ENCODE measurements at places on chromosomes 1 and 21.

DNA sequence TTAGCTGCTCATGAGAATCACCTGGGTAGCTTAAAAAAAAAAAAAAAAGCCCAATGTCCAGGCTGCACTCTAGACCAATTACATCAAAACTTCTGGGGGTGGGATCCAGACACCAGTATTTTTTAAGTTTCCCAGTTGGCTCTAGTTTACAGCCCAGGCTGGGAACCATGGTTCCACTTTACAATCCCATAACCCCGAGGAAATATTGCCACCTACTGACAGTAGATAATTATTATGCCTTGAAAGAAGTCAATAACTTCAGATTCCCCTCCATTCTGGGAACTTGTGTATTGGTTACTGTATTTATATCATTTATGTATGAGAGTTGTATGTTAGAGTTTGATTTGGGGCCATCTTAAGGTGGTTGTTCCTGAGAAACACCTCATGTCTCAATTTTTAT is 100.2 kb downstream of the SPATA46 start:
- DNase-seq = no peak

DNA sequence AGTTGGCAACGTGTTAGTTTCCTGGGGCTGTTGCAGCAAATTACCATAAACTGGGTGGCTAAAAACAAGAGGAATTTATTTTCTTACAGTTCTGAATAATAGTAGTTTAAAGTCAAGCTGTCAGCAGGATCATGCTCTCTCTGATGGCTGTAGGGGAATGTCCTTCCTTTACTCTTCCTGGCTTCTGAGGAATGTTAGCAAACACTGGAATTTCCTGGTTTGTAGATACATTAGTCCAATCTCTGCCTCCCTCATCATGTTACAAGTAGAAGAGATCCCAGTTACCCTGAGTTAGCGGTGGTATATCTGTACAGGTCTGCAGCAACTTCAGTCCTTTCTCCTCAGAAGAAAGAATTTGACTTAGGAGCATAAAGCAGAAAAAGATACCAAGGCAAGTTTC is 2249.1 kb downstream of the NCAM2 start:
- no peak for DNase-seq

GRCh38 chr1:47388891-47389238 is 27.2 kb upstream of the FOXE3 start:
- no peak for DNase-seq

DNA sequence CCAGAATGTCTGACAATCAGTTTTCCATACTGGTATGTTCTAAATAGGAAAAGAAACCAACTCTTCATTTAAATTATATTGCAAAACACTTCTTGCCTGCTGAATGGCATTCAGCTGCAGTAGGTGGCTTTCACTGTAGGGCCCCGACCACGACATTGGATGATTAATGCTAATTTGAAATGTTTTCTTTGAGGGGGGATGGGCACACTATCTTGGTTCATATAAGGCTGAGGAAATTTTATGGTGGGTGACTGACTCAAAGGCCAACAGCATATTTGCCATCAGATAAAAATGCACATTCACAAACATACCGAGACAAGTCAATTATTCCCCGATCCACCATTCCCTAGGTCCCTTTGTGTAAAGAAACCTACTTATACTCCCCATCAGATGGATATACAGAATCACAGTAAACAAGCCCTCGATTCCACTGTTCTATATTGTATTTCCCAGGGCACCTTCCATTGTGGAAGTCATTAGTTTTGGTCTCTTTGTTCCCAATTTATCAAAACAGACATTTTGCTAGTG is 464.2 kb upstream of the DAB1 start:
- DNase-seq = no peak

DNA sequence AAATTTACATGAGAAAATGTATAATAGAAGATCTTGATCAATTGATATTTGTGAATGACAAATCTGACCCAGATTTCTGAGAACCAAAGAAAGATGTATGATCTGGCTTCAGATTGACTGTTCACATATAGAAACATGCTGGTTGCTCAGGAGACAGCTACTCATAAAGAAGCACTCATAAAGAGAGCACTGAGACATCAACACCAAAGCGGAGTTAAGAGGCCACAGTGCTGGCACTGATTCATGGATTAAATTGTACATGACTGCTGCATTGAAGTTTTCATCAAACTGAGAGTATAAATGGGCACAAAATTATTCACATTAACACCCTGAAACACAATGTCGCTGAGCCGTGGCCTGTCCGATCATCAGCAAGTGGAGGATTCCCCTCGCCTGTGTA is 46.2 kb downstream of the SH3GLB1 start:
- no peak for DNase-seq

GRCh38 chr21:21188513-21189195 is 190.4 kb downstream of the NCAM2 start:
- DNase-seq = no peak

DNA sequence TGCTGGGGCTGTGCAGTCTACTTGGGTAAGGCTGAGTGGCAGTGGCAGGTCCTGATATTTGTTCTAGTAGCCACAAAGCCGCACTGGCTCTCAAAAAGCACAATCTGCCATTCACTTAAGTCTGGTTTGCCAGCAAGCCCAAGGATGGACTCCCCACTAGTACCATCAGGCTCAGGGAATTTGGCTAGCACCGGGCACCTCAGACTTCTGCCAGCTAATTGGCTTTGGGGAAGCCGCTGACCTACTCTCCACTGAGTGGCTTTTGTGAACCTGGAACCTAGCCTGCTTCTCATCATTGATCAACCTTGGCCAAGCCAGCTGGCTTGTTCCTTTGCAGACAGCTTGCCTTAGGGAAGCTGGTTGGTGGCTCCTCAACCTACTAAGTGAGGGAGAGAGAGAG is 83.1 kb downstream of the ESRRG start:
- DNase-seq = no peak

- no peak for DNase-seq
These were observed 113.4 kb downstream of the NGF start for GRCh38 chr1:115224636-115225035.

GRCh38 chr1:3530926-3531818 is 76.7 kb downstream of the ARHGEF16 start:
- DNase-seq = peak; percentile 51

DNA sequence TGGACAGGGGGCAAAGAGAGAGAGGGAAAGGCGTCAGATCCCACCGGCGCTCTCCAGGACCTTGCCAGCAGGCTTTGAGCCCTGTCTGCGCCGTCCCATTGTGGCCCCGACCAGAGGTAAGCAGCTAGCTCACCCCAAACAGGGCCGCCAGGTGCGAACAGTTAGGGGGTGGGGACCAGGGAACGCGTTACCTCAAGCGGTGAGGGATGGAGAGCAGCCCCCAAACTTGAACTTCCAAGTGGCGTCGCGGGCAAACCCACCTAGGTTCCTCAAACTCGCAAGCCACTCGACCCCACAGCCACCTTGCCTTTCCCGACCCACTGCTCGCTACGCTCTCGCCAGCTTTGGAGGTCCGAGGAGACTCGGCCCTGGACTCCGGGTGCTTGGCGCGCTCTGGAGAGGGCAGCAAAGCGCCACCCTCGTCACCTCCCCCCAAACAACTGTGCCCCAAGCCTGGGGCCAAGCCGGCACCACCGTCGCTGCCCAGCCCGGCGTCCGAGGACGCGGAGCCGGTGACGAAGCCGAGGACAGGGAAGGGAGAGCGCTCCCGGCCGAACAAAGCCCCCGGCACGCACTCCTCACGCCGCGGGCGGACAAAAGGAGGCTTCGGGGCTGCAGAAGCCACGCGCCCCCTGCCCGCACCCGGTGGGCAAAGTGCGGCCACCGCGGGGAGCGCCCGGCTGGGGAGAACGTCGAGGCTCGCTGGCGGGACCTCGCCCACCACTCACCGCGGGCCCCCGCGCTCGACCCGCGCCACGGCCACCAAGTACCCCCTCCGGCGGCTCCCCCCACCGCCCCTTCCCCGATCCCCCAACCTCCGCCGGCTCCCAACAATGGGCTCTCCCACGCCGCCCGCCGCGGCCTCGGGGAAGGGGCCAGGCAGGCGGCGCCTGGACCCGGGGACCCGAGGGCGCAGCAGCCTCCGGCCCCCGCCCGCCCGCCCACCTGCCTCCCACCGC is 976 bp downstream of the SSBP3 start:
- no peak for DNase-seq

DNA sequence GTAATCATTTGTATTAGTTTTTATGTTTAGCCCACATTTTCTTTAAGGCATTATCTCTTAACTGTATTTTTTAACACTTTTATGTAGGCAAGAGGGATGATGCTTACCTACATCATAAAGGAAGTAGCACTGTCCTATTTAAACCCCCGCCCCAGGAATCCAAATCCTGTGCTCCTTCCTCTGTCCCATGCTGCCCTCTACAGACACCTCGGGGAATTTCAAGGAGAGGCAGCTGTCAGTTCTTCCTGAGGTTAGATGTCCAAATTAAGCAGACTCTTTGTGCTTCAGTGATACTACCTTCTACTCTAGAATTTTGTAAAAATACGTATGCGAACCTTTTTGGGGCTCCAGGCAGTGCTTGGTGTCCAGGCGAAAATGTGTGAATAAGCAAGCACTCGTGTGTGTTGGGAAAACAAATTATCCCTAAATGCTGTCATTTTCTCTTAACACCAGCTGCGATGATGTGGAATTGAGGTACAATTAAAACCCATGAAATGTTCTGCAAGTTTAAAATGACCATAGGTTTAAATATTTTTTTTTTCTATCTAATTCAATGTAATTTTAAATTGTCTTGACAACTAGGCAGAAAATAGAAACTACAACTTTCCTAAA is 19.2 kb downstream of the CRCT1 start:
- peak; percentile 4 for DNase-seq

- no peak for DNase-seq
These were observed 442 bp upstream of the CSMD2 start for GRCh38 chr1:34165422-34165921.

DNA sequence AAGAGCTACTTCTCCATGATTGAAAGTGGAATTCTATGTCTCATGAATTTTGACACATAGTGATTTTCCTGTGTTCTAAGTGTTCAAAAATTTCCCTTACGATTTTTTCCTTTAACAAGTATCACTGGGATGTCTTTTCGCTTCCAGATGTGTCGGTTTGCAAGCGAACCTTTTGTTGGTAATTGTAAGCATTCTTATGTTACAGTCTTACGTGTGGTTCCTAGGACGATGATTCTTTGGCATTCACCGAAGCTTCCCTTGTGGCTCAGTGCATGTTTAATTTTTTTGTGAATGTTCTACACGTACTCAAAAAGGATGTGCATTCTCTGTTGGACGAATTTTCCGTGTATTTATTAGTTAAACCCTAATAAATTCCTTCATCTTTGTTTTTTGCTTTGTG is 211.6 kb downstream of the CAMTA1 start:
- DNase-seq = no peak

- no peak for DNase-seq
These were observed 29.6 kb downstream of the SETD4 start for GRCh38 chr21:36030581-36031189.

DNA sequence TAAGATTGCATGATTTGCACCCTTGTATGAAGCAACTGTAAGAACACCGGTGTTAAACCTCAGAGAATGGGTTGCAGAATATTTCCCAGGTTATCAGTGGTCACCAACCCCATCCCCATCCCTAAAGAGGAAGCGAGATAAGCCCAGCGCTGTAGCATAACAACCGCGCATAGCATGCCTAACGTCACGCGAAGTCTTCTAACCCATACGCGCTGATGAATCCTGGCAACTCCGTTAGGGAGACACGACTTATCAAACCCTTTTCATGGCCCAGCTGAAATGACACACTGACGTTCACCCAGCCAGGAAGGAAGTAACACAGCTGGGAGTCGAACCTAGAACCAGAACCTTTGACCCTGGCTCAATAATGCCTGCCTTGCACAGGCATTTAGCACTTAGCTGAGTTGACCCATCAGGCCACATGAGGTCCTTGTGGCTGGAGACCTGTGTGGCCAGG is 24.2 kb downstream of the TMEM51 start:
- no peak for DNase-seq

- no peak for DNase-seq
These were observed 571.8 kb upstream of the ADGRL2 start for GRCh38 chr1:81228926-81229325.

DNA sequence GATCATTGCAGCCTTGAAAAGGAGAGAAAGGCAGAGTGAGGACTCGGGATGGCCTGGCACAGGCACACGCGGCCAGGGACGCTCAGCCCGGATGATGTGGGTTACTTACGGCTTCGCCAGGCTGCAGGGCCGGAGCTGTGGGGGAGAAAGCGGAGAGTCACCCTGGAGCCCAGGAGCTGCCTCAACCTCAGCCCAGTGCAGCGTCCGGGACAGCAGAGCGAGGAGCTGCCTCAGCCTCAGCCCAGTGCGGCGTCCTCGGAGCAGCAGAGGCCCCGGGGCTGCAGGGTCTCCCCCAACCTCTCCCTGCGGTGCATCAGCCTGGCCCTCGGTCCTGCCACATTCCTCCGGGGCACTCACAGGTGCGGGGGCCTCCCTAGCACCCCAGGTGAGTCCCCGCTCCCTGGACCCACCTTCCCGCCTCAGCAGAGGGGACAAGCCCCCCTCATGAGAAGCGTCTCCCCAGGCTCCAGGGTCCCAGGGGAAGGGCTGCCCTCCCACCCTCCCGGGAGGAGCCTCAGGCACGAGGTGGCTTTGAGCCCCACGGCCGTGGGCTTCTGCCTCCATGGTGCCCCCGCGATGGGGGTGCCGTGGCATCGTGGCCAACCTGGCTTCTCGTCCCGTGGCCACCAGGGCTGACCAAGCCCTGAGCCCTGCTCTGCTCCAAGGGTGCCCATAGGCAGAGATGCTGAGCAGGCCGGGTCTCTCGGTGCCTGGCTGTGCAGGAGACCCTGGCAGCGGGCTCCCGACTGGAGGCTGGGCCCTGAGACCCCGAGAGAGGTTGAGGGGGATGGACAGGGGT is 10.5 kb upstream of the RNF223 start:
- no peak for DNase-seq

GRCh38 chr1:47362828-47363227 is 29.2 kb downstream of the CMPK1 start:
- DNase-seq = no peak

DNA sequence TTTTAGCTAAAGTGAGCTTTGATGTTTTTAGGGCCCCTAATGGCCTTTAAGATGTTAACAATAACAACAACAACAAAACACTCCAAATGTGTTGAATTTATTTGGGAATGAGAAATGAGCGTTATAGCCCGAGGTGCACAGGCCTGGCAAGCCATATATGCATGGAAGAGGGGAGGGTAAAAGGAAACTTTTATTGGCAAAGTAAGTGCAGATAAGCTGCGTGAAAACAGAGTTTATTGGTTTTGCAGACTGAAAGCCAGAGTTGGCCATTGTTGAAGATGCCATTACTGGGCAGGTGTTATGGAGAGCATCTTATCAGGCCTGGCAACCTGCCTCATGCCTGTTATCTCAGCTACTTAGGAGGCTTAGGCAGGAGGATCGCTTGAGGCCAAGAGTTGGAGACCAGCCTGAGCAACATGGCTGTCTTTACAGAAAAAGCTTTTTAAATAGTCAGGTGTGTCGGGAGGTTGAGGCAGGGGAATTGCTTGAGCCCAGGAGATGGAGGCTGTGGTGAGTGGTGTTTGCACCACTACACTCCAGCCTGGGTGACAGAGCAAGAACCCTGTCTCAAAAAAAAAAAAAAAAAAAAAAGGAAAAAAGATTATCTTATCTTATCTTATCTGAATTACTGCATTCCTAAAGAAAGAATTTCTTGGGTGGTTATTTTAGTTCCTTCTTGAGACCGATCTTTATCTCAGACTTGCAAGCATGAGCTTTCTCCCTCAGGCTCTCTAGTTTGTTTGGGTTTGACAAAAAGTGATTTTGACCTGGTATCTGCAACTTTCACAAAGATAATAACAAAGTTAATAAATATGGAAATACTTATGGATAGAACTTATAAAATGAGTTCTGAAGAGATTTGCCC is 1.7 kb downstream of the PATJ start:
- DNase-seq = no peak

- no peak for DNase-seq
These were observed 4.4 kb upstream of the RUNX1 start for GRCh38 chr21:35053356-35054096.

GRCh38 chr1:150809651-150810050 is 1.6 kb upstream of the CTSK start:
- DNase-seq = no peak

All from stimulated activated CD4-positive, alpha-beta T cell treated with anti-CD3 and anti-CD28 coated beads, Interleukin-1b, Interleukin-23, amount 100 ng/mL, for 1 hour (primary cell).